ENCODE measurements at places on chromosomes 4 and X.

GRCh38 chrX:144616317-144616716 is 631.0 kb upstream of the SPANXN1 start:
- DNase-seq = no peak

GRCh38 chr4:185145572-185145971 is 2.5 kb downstream of the SLC25A4 start:
- peak; percentile 91 for DNase-seq

DNA sequence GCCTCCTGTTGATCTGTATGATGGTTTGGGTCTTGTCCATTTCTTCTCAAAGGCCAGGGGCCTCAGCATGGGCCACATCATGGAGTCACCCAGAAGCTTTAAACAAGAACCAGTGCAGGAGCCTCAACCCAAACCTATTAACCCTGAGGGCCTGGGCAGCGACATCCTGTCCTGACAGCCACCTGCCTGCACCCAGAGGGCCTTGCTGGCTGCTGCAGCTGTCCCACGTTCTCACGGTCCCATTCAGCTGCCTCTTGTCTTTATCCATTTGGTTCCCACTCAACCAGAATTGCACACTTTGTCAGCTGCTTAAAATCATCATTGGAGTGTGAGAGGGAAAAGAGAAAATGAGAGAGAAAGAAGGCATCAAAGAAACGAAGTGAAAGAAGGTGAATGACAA is 21.6 kb downstream of the C4orf50 start:
- DNase-seq = peak; percentile 8

- DNase-seq = no peak
Observed at GRCh38 chrX:12304261-12304660, 166.0 kb downstream of the FRMPD4 start.

DNA sequence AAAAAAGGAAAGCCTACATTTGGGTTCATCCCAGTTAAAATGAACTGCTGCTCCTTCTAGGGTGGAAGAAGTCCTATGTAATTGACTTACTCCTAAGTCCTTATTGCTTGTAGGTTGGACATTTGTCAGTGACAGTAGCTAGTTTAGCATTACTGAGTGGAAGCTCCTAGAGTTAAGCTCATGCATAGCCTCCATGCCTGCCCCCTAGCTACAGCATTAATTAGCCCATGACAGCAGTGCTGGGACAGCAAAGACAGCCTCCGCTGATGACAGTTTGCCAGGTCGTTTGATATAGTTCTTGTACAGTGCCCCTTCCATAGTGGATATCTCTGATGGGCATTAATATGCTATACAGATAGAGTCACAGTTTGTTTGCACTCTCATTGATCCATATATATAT is 18.7 kb upstream of the GALNTL6 start:
- DNase-seq = no peak

GRCh38 chr4:169107528-169107927 is 97.5 kb upstream of the CBR4 start:
- DNase-seq = no peak

- DNase-seq = no peak
Observed at GRCh38 chr4:56540826-56541225, 35.2 kb downstream of the ARL9 start.

DNA sequence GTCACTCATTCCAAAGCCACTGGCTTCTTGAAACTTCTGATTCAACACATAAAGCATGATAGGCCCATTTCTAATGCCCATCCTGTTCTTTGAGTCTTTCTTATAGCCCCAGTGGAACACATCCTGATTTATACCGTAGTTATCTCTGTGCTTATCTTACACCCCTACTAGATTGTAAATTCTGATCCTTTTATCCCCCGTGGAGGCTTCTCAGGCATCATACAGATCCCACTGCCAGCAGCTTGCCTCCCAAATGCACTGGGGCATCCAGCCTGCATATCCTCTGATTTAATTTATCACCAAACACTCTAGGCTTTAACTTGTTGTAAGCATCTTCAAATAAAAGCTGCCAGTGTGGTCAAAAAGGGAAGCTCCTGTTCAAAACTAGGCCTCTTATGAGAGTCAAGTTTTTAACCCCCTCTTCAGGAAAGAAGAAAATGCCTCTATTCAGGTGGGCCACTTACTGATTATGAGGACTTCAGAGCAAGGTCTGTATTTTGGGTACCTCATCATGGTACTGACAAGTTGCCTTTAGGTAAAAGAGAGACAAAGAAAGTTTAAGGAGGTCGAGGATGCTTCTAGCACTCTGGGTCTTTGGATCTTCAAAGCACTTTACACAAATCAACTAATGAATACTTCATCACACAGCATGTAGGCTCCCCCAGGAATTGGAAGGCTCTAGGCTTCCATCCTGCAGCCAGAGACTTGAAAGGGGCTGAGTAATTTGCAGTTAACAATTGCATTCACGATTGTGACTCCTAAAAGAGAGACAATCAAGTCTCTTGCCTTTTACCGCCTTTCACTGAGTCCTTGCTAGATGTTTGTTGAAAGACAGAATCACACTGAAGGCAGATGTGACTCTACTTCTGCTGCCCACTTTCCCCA is 95.8 kb upstream of the LDB2 start:
- DNase-seq = no peak

DNA sequence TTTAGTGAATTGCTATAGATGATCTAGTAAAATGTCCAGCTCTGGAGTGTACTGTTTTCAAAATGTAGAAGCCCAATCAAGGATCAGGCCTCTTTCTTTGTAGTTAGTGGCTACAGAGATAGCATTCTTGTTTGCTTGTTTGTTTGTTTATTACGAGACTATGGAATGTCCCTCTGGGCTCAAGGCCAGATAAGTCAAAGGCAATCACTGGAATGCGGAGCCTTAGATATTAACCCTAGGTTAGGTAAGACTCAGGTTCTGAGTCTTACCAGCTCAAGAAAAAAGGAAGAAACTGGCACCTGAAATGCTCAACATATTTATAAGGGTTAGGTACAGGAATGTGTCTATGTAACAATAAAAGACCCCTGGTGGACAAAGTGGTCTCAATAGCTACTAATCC is 261.5 kb downstream of the SLC7A11 start:
- DNase-seq = no peak

GRCh38 chr4:81789158-81789557 is 317.5 kb upstream of the RASGEF1B start:
- DNase-seq = no peak

GRCh38 chr4:155818639-155819038 is 47.4 kb downstream of the ASIC5 start:
- no peak for DNase-seq

GRCh38 chrX:9180623-9181022 is 146.7 kb upstream of the FAM9B start:
- no peak for DNase-seq

GRCh38 chr4:112099701-112100297 is 45.5 kb upstream of the FAM241A start:
- no peak for DNase-seq

DNA sequence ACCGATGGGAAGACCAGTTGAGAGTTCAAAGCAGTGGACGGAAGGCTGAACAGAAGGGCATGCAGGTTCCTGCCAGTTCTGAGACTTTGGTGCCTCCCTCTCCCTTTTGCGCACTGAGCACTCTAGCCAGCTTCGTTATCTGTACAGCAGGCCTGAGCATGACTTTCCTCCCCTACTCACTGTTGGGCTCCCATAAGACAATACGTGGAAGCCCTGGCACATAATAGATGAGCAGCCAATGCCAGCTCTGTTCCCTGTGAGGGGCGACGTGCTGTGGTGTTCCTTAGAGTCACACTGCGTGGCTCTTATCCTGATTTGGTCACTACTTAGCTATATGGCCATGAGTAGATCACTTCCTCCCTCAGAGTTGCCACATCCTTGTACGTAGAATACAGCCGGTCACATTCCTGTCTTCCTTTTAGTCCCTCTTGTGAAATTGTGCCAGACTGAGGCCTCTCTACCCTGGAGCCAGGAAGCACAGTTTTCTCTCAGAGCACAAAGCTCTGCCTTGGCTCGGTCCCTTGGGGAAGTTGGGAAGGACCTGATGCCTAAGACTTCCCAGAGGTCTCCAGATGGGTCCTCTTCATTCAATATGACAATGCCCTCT is 160.4 kb upstream of the MAMLD1 start:
- peak; percentile 23 for DNase-seq

DNA sequence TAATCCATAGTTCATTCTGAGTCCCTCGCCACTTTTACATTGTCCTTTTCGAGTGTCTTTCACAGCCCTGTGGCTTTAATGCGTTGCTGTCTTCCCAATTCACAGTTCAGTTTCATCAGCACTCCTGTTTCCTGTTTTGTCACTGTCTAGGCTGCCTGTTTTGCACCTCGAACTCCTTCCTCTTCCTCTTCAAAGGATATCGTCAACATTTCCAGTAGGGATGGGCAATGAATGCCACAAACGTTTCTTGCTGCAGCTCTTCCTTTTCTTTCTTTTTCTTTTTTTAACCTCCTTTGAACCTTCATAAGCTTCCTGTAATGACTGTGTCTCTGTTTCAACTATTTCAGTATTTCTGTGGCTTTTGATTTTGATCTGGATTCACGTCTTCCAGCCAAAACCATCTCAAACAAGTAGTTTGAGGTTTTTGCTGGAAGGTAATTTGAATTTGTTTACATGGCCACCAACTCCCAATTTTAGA is 105.4 kb downstream of the ANXA3 start:
- DNase-seq = no peak

DNA sequence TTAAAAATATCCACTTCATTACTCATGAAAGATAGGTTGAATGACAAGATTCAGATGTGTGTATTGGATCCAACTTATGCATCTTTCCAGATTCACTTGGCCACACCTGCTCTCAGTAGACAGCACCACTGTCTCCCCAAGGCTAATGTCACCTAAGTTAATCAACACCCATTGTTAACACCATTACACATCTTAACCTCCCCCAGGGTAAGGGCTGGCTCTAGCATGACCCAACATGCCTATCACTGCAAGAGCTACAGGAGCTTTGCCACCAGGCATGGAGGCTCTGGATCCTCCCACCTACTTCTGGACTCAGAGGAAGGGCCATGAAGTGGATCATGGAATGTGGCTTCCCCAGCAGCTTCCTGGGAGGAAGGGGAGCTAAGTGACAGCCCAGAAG is 32.8 kb upstream of the LSM6 start:
- no peak for DNase-seq

DNA sequence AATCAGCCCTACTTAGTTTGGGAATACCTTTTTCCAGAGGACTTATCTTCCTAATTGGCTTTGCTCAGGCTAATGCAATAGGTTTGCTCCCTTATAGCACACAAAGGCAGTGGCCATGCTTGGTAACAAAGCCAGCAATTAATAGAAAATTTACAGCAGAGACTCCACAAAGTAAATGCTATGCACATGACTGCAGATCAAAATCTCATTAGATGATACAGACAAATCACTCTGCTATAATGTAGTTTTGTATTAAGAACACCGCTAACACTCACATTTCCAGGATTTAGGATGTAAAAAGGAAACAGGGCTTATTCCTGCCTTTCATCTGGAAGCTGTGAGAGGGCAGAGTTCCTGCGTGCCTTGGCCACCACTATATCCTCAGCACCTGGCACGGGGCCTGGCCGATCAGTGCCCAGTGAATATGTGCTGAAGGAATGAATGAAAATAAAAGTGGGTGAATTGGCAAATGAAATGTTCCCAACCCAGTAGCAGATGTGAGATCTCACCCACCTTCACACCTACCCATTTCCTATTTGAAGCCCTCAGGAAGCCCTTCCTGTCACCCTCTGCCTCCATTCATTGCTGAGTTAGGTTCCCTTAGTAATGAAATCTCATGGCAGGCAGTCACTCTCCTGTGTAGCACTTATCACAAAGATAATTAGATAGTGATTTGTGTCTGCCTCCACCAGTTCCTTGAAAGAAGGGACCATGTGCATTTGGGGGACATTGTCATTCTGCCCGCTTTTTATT is 5.1 kb downstream of the SEPTIN6 start:
- DNase-seq = no peak

- no peak for DNase-seq
Observed at GRCh38 chr4:173735049-173735448, 205.0 kb upstream of the HAND2 start.

DNA sequence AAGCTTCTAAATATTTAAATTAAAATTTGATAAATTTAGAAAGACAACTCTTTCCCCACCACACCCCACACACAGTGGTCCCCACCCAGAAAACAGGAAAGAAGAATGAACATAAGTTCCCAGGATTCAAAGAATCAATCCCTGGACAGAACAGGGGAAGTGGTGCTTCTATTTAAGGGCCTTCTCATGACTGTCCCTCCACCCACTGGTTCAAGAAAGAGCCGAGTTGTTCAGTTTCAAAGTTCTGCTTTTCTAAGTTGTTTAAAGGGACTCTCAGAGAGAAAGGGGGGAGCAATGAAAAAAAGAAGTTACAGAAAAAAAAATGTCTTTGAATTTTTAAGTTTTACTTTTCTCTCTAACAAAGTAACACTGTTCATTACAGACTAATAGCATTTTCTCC is 195.8 kb downstream of the PDGFC start:
- no peak for DNase-seq

- DNase-seq = no peak
Observed at GRCh38 chrX:153723351-153724251, 586 bp downstream of the BCAP31 start.

GRCh38 chr4:19074036-19074435 is 1052.5 kb upstream of the LCORL start:
- no peak for DNase-seq

DNA sequence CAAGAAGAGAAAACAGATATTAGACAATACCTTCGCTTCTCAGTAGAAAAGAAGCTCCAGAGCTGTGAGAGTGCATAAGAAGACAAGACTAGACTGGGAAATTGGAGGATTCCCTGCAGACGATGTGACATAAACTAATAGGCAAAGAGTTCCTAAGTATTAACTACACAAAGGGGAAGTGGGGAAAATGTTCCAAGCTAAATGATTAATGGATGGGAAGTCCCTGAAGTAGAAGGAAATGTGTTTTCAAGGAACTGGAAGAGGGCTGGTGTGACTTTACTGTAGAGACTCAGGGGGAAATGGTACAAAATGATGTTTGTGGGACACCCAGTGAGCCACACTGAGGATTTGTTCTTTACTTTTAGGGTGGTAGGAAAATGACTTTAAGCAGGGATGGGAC is 69.7 kb upstream of the DCLK2 start:
- no peak for DNase-seq

DNA sequence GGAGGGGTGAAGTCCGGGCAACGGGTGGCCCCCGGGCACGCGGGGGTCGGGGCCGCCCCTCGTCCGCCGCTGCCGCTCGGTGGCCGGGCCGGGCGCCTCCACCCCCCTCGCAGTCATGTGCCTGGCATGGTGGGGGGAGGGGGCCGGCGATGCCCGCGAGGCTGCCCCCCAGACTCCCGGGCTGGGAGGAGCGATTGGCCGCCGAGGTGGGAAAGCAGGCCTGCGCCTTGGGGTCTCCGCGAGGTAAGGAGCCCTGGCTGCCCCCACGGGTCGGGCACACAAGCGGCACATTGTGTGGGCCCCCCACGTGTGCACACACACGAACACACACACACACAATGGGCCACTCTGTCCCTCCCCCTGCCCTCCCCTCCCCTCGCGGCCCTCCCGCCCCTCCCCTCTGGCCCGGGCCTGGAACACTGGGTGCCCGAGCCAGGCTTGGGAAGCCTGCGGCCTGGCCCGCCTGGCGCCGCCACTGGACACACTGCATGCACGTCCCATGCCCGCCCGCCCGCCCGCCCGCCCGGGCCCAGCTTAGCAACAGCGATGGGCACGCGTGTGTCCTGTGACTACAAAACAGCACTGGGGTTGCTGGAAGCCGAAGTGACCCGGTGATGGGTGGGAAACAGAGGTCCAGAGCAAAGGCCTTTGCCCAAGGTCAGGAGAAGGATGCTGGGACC is 1.3 kb downstream of the SLC6A8 start:
- peak; percentile 89 for DNase-seq

- no peak for DNase-seq
Observed at GRCh38 chrX:9698576-9698975, 67.1 kb downstream of the GPR143 start.

GRCh38 chr4:94426783-94427182 is 25.0 kb upstream of the PDLIM5 start:
- DNase-seq = no peak

Data from tibial artery (tissue), 4 donors.